Caudate nucleus (tissue), 63 donors: ENCODE measurements at places on chromosomes 13 and 19.

DNA sequence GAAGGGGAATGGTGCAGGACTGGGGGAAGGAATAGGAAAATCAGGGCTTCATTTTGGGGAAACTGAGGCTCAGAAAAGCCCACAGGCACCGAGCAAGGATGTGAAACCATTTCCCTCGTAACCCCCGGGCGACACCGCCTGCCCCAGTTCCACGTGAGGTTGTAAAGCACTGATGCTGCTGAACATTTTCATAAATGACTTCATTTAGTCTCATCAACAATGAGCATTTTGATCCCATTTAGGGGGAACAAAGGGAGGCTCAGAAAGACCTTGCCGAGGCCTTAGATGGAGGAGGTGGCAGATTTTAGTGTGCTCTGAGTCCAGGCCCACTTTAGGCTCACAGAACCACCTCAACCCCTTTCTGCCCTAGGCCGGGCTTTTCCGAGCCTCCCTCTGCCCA is 20.5 kb upstream of the FBXO27 start:
- peak; percentile 28 for DNase-seq

DNA sequence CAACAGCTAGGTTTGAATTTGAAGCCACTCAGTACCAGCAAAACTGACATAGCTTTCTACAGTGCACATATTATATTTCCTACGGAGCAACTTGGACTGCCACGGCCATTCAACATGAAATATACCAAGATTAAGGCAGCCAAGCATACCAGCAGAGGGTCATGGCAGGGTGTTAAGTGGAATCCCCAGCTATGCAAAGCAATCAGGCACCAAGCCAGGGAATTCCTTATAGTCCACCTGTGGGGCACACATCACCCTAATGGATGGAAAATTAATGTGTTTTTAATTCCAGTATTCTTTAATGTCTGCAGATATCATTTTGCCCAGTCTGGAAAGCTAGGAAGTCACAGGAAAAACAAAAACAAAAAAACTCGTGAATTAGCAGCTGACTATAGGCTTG is 1190.3 kb downstream of the EFNB2 start:
- DNase-seq = no peak

GRCh38 chr13:85661675-85662074 is 137.5 kb downstream of the SLITRK6 start:
- DNase-seq = no peak

DNA sequence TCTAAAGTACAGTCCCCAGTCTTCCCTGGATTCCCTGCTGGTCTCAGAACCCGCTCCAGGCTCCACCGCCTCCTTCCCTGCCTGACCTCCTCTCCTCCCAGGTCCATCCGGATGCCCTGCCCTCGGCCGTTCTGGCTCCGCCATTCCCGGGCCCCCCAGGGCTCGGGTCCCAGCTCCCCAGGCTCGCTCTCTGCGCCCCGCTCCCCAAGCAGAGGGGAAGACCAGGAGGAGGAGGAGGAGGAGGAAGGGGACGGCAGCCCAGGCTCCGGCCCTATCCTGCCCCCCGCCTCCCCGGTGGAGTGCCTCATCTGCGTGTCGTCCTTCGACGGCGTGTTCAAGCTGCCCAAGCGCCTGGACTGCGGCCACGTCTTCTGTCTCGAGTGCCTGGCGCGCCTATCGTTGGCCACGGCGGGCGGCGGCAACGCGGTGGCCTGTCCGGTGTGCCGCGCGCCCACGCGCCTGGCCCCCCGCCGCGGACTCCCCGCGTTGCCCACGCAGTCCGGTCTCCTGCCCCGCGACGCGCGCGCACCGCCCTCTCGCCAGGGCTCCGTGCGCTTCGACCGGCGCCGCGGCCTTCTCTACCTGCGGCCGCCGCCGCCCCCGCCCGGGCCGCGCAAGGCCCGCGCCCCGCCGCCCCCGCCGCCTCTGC is 647 bp downstream of the RNF225 start:
- DNase-seq = no peak

GRCh38 chr13:48571126-48571913 is 38.4 kb upstream of the RCBTB2 start:
- DNase-seq = no peak

GRCh38 chr13:81714513-81714912 is 1373.6 kb upstream of the SPRY2 start:
- DNase-seq = no peak

DNA sequence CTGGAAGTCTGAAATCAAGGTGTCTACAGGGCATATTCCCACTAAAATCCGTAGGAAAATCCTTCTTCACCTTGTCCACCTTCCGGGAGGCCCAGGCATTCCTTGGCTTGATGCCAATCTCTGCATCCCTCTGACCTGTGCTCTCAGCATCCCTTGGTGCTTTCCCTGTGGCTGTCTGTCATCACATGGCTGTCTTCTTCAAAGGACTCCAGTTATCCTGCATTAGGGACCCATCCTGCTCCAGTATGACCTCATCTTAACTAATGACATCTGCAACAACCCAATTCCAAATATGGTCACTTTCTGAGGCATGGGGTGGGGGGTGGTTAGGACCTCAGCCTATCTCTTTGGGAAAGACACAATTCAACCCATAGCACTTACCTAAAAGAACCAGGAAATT is 423.8 kb downstream of the IRS2 start:
- DNase-seq = no peak

DNA sequence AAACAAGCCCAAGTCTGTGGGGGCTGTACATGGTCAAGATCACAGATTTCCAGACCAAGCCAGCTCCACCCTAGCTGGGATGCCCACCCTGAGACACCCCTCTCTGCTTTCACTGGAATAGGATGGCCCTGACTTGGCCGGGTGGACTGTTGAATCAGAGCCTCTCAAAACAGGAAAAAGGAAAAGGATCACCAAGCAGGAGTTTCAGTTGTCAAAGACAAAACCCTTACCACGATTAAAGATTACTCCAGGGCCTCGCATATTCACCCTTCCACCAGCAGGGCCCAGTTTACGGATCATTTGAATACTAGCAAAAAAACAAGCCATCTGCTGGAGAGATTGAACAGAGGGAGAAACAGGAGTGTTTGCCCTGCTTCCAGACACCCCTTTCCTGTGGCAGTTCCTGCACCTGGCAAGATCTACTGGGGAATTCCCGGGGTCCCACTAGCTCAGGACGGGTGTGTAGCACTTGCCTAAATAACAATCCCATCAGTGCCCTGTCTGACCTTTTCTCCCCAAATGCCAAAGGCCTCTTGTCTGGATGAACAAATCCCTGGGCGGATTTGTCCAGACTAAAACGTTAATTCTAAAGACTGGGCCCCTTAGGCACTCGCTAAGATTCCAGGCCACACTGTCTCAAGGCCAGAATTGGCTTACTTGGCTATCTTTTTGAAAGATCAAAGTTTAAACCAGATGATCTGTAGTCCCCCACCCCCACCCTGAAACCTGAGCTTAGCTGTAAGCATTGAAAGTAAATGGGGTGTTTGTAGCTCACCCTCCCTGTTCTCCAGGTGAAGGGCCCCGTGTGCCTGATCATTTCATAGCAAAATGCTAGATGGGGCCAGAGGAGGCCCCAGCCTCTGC is 38.4 kb downstream of the ACTN4 start:
- DNase-seq = no peak

GRCh38 chr19:6199240-6199994 is 64.0 kb downstream of the ACSBG2 start:
- peak; percentile 92 for DNase-seq

DNA sequence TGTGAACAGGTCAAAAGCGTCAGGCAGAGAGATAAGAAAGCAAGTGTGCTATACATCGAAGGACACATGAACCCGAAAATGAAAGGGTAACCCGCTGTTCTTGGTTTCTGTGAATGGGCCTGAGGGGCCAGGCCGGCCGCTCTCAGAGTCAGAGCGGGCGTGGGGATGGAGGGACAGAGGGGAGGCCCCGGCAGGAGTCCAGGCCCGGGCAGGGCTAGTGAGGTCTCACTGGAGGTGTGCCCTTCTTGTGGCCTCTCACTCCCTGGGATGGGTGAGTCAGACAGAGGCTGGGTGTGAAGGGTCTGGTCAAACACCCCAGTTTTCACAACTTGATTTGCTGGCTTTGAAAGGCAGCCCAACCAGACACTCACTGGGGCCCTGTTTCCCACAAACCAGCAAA is 17.4 kb upstream of the NDUFS7 start:
- no peak for DNase-seq

DNA sequence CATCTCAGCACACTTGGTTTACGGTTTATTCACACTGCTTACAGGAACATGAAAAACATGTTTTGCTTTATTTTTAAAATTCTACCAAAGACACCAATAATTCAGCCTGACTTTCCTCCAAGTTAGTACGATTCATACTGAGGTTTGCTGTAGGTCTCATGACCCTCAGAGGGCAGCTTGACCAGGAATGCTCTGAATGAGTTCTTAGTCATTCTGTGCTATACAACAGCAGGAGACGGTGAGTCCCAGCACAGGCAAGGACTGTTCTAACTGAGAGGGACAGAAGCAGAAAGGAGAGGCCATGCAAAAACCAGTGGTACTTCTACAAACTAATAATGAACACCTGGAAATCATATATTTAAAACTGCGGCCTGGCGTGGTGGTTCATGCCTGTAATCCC is 6.4 kb downstream of the GRTP1 start:
- DNase-seq = no peak

DNA sequence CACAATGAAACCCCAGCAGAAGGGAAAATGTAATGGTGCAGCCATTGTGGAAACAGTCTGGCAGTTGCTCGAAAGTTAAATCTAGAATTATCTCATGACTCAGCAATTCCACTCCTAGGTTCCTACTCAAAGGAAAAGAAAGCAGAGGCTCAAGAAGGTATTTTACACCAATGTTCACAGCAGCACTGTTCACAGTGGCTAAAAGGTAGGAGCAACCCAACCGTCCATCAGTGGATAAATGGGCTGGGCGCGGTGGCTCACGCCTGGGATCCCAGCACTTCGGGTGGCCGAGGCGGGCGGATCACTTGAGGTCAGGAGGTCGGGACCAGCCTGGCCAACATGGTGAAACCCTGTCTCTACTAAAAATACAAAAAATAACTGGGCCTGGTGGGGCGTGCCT is 25.9 kb downstream of the ZFR2 start:
- DNase-seq = no peak

- DNase-seq = no peak
These were observed 8.1 kb upstream of the ARRDC2 start for GRCh38 chr19:17999684-18000479.

GRCh38 chr13:48094404-48094780 is 512 bp downstream of the MED4 start:
- DNase-seq = no peak

GRCh38 chr19:51000981-51001380 is 423 bp downstream of the KLK8 start:
- no peak for DNase-seq

DNA sequence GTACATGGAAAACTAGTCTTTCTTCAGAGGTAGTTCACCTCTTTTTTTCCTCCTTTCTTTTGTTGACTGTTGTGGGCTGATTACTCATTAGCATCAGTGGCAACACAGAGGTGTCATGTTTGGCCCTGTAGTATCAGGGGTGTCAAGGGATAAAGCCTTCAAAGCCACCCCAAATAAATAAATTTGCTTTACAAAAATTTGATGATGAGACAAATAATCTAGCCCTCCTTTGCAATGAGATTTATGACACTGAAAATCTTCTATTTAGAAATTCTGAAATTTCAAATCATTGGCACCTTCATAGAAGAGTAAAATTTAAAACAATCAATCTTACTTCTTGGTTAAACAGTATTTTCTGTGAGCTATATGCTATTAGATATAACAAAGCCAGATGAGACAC is 1.9 kb downstream of the LACC1 start:
- DNase-seq = no peak

- DNase-seq = no peak
These were observed 235.8 kb upstream of the RFC3 start for GRCh38 chr13:33582121-33582520.

- no peak for DNase-seq
These were observed 2.8 kb upstream of the A1BG start for GRCh38 chr19:58355908-58356765.

GRCh38 chr13:110914081-110914330 is 863 bp downstream of the ANKRD10 start:
- no peak for DNase-seq

- DNase-seq = no peak
These were observed 73.9 kb upstream of the SLC10A2 start for GRCh38 chr13:103140001-103140671.

DNA sequence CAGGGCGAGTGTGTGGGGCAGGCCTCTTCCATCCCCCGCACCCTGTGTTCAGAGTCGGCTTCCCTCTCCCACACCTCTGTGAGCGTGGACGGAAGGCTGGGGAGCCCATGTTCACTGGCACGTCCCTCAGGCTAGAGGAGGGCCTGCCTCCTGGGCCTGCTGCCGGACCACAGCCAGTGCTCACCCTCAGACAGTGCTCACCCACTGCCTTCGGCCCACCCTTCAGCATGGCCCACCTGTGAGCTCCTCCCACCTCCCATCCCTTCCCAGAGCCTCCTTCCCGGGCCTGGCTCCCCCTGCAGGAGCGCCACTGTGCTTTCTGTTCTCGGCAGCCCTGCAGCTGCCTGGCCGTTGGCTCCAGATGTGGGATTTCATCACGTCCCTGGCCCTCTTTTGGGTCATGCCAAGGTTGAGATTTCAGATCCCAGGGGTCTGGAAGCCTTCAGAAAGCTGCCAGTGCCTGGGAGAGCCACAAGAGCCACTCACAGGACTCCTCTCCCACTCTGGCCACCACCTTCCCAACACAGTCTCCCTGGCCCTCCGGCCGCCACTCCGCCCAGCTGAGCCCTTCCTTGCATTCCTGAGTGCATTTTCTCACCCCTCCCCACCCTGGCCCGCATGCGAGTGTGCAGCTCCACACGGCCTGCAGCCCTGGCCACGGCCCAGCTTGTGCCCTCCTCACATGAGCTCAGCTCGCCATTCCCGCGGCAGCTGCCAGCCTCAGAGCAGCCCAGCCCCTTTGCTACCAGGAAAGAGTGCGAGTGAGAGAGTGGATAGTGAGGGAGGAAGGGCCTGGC is 25.3 kb downstream of the CAPN12 start:
- DNase-seq = no peak

DNA sequence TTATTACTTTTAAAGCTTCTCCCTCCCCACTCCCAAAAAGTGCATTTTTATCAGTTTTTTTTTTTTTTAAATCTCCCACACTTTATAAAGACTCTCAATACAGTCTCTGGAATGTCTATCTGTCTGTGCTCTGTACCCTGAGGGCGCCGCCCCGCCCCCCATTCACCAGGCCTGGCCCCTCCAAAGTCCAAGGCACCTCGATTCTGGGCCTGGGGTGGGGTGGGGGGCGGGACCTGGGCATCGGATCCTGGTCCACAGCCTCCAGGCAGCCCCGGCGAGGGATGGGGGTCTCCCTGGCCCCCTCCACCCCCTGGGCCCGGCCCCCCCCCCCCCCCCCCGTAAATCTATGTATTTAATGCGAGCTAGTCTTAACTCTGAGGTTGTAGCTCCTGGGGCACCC is 23.3 kb downstream of the ZBTB7A start:
- no peak for DNase-seq

DNA sequence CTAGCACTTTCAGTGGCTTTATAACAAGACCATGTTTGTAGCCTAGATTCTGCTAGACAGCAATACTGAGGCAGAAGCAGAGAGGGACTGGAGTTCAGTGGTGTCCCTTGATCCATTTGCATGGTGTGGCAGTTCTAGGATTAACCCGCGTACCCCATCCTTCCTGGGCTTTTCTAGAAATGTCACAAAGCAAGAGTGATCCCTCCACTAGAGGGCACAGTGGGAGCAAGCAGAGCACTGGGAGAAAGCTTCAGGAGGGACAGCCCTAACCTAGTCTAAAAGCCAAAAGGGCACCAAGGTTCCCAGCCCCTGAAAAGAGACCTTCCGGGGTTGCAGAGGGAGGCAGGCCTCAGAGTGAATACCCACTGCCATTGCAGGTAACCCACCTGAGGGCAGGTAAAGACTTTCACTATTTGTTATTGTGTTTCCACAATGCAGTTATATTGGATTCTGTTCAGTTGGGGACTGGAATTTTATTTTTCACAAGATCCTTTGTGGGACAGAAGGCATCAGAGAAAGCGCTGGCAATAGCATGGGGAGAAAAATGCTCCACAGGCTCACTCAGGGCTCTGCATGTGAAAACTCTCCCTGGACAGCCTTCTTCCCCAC is 170.6 kb downstream of the FLT1 start:
- DNase-seq = peak; percentile 28
